ENCODE measurements at places on chromosomes 4 and X.
A peak's percentile ranks its signal among the peaks of the same experiment; 100 is the strongest.

DNA sequence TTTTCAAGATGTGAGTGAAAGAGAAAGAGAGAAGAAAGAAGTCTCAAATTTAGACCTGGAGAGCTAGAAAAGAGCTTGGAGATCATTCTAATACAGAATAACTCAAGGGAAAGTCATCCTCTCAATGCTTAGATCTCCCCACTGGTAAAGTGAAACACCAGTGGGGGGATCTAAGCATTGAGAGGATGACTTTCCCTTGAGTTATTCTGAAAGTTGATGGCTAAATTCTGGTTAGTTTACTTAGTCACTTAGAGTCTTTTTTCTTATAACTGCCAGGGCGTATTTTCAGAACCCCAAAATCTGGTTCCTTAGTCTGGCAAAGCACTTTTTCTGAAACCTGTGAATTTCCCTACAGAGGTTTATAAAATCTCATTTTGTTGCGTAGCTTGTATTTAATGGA, 198.6 kb downstream of the ARHGAP24 start:
- DNase-seq = no peak

- DNase-seq = no peak
Observed at GRCh38 chr4:151568966-151569365, 160.0 kb downstream of the FHIP1A start.

GRCh38 chr4:102809190-102809589, 18.2 kb downstream of the UBE2D3 start:
- DNase-seq = no peak

- DNase-seq = no peak
Observed at GRCh38 chr4:70628444-70628843, at the start of gene ENAM. ENAM (plus strand) TSS chr4:70628744; CDS start chr4:70629501, 757 bp downstream.

DNA sequence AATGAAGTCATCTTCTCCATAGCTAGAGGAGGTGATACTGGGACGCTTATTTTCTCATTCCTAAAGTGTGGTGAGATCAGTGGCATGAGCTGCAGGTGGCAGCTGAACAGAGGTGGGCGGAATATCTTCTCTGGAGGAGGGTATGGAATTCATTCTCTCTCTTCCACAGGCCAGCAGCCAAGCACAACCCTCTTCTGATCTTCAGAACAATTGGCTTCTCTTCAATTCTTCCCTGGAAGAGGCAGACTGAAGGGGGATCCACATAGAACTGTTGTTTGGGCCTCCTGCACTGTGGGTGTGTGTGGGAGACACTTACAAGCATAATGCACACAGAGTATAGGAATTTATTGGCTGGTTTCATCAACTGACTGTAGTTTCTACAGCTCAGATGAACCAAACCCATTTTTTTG, 180.4 kb upstream of the RASGEF1B start:
- no peak for DNase-seq

DNA sequence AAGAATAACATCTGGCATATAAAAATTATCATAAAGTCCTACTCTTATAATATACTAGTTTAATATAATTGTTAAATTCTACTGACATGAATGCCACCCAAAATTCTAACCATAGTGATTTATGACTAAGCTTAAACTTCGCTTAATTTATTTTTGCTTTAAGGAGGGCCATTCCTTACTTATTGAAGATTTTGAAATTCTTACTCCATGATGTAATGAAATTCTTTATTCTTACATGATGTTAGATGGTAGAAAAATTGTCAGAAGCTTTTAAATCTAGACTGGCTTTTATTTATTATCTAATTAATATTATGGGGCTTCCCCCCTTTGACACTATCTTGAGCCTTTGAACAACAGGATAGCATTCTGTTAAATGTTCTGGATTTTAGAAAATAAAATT, 19.5 kb upstream of the SUPT20HL2 start:
- DNase-seq = no peak

DNA sequence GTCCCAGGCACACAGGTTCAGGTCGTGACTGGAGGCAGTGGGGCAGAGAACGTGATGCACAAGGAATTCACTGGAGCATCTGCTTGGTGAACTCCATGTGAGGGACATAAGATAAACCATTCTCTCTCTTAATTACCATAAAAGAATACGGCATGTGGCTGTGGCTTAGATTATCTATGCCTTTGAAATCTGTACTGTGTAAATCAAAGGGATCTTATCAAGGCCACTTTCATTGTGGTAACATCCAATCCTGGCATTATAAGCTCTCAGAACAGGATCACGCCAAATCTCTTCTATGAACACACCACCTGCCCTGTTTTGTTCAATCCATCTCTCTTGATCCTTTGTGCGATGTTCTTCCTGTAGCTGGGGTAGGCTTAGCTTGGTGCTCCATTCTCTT, 192.3 kb downstream of the SPATA18 start:
- no peak for DNase-seq

- peak; percentile 37 for DNase-seq
Observed at GRCh38 chr4:10461091-10461849, 4.0 kb upstream of the ZNF518B start.

DNA sequence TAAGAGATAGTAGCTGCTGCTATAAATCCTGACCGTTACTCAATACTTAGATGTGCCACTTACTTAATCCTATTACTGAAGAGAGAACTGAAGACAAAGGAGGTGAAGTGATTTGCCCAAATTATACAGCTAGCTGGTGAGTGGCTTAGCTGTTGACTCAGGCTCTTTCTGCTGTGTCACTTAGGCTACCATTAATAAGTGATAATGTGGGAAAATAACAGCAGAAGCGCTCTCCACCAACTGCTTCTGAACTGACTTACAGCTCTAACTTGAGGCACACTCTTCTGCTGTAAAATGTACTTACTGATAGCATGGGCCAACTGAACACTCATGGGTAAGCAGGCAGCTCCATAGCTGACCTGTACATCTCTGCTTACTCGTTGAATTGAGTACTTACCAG, 7.5 kb upstream of the KLHL5 start:
- DNase-seq = no peak

GRCh38 chrX:43002526-43003203, 224.7 kb upstream of the PPP1R2C start:
- no peak for DNase-seq

- no peak for DNase-seq
Observed at GRCh38 chrX:22433292-22434070, 160.8 kb downstream of the CBLL2 start.

GRCh38 chrX:148363471-148364235, 136.8 kb upstream of the AFF2 start:
- DNase-seq = no peak

- DNase-seq = no peak
Observed at GRCh38 chr4:20252656-20253282, 1.1 kb downstream of the SLIT2 start.

DNA sequence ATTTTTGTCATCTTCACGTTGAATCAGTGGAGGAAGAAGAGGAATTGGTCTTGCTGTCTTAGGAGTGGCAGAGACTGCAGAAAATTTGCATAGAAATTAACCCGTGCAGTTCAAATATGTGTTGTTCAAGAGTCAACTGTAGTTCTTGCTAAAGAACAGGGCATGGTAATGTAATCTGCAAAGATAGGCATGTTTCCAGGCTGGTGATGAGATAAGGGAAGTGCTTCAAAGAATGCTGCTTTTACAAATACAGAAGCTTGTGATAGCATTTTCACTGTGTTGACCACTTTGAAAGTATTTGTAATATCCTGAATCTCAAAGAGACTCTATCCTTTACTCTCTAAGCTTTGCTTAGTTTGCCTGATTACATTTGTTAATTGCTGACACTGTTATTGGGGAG, 60.1 kb downstream of the PRRG1 start:
- DNase-seq = no peak

DNA sequence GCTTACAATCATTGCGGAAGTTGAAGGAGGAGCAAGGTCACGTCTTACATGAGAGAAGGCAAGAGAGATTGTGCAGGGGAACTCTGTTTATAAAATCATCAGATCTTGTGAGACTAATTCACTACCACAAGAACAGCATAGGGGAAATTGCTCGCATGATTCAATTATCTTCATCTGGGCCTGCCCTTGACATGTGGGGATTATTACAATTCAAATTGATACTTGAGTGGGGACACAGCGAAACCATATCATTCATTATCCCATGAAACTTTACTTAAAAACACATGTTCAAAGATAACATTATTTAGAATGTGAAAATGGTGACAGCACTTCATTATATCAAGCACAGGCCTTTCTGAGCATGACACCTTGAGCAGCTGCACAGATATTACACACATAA, 1087.8 kb downstream of the C4orf33 start:
- DNase-seq = no peak

GRCh38 chrX:103017542-103017941, 46.4 kb downstream of the BEX1 start:
- no peak for DNase-seq

- DNase-seq = no peak
Observed at GRCh38 chr4:2860391-2861348, 17.0 kb downstream of the ADD1 start.

DNA sequence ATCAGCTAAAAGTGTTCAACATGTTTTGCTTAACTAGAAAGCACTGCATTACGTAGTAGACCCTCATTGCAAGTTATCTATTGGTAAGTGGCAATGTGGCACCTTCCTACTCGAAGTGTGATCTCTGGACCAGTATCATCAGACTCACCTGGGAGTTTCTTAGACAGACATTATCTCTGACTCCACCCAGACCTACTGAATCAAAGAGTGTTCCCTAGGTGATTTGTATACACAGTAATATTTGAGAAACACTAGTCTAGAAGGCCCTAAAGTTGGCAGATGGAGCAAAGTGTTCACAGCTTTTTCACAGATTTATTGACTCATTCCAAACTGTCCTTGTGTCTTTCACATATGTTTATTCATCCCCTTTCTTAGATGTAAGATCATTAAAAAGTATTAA, 35.7 kb downstream of the SHROOM4 start:
- no peak for DNase-seq

- no peak for DNase-seq
Observed at GRCh38 chr4:77104791-77105540, 29.2 kb upstream of the CCNI start.
